ENCODE measurements at places on chromosomes 2 and 18.

DNA sequence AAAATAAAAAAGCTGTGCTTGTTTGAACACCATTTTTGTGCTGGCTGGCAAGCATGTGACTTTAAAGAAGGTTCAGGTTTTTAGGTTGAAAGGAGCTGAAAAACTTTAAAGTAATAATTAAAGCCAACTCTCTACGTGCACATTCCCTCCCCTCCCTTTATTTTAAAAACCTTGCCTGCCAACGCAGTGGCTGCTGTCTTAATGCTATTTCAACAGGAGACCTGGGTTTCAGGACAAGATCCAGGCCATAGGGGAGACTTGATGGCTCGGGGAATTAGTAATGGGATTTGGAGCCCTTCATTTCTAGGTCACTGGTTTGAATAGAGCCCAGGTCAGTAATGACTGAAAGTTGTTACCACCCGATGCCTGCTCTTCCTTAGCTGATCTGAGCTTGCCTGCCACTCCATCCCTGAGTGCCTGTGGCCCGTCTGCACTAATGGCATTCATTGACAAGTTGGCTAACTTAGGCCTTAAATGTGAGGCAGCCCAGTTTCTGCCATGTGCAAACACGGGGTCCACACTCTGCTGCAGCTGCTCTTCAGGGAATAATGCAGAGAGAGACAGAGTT is 1233.2 kb upstream of the ZEB2 start:
- no peaks in the 10 kb centered on the region for H3K27me3 ChIP-seq
- no peak overlapping the region for H3K4me3 ChIP-seq
- DNase-seq, result no peak

DNA sequence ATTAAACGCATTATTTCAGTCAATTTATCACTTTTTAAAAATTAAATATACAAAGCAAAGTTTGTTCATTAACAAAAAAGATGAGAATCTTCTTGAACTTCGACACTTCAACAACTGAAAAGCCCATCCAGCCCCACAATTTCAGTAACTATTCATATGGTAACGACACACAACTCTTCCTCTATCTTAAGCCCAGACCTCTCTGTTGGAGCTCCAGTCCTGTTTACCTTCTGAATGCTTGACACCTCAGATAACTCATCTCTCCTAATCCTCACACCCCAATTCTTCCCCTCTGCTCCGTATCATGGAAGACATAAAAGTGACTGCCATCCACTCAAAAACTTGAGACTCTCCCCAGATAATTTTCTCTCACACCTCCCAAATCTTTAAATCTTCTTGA is 12.6 kb downstream of the USP37 start:
- no peak overlapping the region for H3K27ac ChIP-seq
- H3K4me3 ChIP-seq, result no peak overlapping the region
- no peaks in the 10 kb centered on the region for H3K27me3 ChIP-seq
- no peak for DNase-seq

GRCh38 chr2:119741001-119741400 is 18.7 kb upstream of the PTPN4 start:
- no peaks in the 10 kb centered on the region for H3K36me3 ChIP-seq
- no peak overlapping the region for H3K4me3 ChIP-seq
- H3K27me3 ChIP-seq, result peaks cover 33% of the 10 kb centered on the region
- H3K27ac ChIP-seq, result no peak overlapping the region
- DNase-seq, result no peak

- H3K36me3 ChIP-seq, result peaks cover 59% of the 10 kb centered on the region
- no peak overlapping the region for H3K4me3 ChIP-seq
- no peaks in the 10 kb centered on the region for H3K4me1 ChIP-seq
- H3K27ac ChIP-seq, result no peak overlapping the region
Measured at GRCh38 chr2:196130039-196130825, 41.1 kb downstream of the STK17B start.

DNA sequence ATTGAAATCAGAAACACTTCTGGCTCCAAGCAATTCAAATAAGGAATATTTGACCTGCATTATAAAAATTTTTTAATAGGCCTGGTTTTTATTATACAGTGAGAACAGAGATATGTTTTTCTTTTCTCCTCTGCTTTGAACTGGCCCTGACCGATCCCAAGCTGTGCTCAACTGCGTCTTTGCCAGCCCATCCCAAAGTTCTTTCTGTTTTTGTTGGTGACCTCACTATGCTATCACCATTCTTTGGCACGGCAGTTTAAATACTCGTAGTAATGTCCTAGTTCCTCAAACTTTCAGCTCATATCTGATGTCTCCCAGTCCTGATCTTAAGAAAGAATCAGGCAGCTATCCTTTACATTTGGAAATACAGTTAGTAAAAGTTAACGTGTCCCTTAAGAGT is 42.3 kb upstream of the NETO1 start:
- H3K4me3 ChIP-seq, result no peak overlapping the region

DNA sequence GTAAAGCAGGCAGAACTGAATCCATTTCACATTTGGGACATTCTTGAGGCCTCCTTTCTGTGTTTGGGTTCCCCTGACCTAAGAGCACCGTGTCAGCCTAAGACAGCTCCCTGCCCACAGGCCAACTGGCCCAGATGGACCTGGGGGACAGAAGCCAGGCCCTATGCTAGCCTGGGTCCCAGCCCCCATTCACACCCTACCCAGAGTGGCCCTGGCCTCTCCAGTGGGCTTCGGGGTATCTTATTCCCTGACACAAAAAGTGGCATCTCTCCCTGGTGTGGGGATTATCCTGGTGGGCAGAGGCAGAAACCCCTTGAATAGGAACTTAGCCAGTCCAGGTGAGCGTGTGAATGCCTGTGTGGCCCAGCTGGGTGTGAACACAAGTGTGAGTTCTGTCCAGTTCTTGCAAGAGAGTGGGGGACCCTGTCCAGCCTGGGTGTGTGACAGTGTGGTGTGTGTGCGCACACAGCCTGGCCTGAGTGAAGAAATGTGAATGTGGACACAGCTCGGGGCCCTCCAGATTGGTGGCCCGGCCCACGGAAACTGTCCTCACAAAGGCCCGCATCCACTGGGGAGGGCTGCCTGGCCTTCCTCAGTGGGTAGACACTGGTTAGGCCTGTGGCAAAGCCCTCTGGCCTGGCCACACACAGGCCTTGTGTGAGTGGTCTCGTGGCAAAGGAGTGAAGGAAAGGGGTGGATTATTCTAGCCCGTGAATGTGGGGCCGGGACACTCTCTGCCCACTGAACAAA is 63.0 kb upstream of the HAAO start:
- H3K27ac ChIP-seq, result peak overlapping the region; percentile 66
- H3K4me3 ChIP-seq, result no peak overlapping the region
- H3K36me3 ChIP-seq, result no peaks in the 10 kb centered on the region
- H3K27me3 ChIP-seq, result no peaks in the 10 kb centered on the region

- peaks cover 11% of the 10 kb centered on the region for H3K4me1 ChIP-seq
- H3K36me3 ChIP-seq, result no peaks in the 10 kb centered on the region
- no peak overlapping the region for H3K27ac ChIP-seq
- no peak for DNase-seq
- H3K4me3 ChIP-seq, result no peak overlapping the region
Measured at GRCh38 chr2:210503725-210504191, 27.2 kb upstream of the LANCL1 start.

- no peaks in the 10 kb centered on the region for H3K27me3 ChIP-seq
- no peak overlapping the region for H3K4me3 ChIP-seq
- H3K4me1 ChIP-seq, result peaks cover 5% of the 10 kb centered on the region
Measured at GRCh38 chr2:185473838-185474237, 264.8 kb upstream of the FSIP2 start.

- no peak overlapping the region for H3K4me3 ChIP-seq
- no peak overlapping the region for H3K27ac ChIP-seq
- DNase-seq, result no peak
- H3K27me3 ChIP-seq, result no peaks in the 10 kb centered on the region
- H3K4me1 ChIP-seq, result peaks cover 47% of the 10 kb centered on the region
Measured at GRCh38 chr18:29156531-29156930, 979.6 kb upstream of the CDH2 start.

- no peak for DNase-seq
- H3K36me3 ChIP-seq, result peaks cover 7% of the 10 kb centered on the region
- no peaks in the 10 kb centered on the region for H3K27me3 ChIP-seq
- no peak overlapping the region for H3K4me3 ChIP-seq
- H3K4me1 ChIP-seq, result peaks cover 16% of the 10 kb centered on the region
- peak overlapping the region; percentile 70 for H3K27ac ChIP-seq
Measured at GRCh38 chr2:20604951-20605381, 45.9 kb downstream of the HS1BP3 start.

GRCh38 chr2:191048073-191048472 is 34.1 kb upstream of the STAT1 start:
- H3K27me3 ChIP-seq, result peaks cover 4% of the 10 kb centered on the region
- no peaks in the 10 kb centered on the region for H3K36me3 ChIP-seq
- H3K4me3 ChIP-seq, result no peak overlapping the region
- H3K27ac ChIP-seq, result no peak overlapping the region
- peaks cover 13% of the 10 kb centered on the region for H3K4me1 ChIP-seq
- no peak for DNase-seq

DNA sequence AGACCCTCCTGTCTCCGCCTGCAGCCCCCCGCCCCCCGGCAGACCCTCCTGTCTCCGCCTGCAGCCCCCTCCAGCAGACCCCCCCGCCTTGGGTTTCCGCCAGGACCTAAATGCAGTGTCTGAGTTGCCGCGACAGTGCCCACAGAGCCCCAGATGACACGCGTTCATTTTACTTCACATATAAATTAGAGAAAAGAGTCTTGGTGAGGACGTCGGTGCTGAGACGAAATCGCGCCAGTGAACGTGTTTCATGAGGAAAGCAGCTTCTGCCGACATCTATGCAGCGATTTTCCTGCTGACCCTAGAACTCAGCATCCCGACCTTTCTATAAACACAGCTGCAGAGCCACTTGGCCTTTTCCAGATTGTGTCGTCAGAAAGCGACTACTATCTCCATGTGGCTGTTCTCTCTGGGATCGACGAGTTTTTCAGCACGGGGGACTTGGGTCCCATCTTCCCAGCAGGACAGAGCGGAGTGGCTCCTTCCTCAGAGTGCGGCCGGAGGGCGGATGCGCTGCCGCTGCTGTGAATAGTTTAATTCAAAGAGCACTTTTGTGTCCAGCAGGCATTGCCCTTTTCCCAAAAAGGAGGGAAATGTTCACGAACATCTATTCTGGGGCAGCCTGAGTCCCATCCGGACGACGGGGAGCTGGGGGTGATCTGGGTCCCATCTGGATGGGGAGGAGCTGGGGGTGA is 136.7 kb downstream of the NFATC1 start:
- H3K4me1 ChIP-seq, result no peaks in the 10 kb centered on the region
- H3K27ac ChIP-seq, result no peak overlapping the region
- peaks cover 56% of the 10 kb centered on the region for H3K27me3 ChIP-seq

DNA sequence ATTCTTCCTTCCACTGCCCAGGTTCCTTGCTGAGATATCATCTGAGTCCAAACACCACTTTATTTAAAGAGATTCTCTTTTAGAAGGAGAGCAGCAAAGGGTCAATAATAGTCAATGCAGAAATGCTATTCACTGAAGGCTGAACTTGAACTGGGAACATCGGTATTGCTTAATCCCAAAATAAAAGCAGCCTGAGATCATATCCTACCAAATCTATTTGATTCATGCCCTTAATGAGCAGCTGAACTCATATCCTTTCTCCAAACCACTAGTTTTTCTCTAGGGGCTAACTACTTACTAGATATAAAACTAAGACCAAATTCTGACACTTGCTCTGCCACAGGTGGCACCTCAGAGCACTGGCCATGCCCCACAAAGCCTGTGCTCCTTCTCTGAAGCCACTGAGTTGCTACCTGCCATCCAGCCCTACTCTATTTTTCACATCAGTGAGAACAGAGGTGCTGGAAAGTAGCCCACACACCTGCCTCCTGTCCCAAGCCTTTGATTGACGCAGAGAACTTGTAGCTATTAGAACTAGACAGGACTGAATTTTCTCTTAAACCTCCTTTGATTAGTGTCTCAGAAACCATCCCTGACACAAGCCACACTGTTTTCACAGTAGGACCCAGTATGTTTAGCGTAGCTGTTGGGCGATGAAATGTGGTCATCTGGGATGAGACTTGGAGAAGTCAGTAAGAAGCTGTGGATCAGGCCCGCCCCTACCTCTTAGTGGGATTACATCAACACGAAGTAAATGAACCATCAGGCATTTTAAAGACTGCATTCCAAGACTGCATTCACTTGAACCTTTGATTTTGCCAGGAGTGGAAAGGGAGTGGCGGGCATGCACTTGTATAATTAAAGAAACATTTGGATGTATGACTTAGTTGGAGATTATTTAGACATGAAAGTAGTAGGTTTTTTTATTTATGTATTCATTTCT is 124.3 kb downstream of the RBMS1 start:
- no peak overlapping the region for H3K4me3 ChIP-seq
- peaks cover 8% of the 10 kb centered on the region for H3K36me3 ChIP-seq
- no peak for DNase-seq
- peak overlapping the region; percentile 57 for H3K27ac ChIP-seq

- no peaks in the 10 kb centered on the region for H3K4me1 ChIP-seq
- no peaks in the 10 kb centered on the region for H3K36me3 ChIP-seq
- no peak overlapping the region for H3K4me3 ChIP-seq
Measured at GRCh38 chr2:179019260-179019659, 30.7 kb downstream of the CCDC141 start.

DNA sequence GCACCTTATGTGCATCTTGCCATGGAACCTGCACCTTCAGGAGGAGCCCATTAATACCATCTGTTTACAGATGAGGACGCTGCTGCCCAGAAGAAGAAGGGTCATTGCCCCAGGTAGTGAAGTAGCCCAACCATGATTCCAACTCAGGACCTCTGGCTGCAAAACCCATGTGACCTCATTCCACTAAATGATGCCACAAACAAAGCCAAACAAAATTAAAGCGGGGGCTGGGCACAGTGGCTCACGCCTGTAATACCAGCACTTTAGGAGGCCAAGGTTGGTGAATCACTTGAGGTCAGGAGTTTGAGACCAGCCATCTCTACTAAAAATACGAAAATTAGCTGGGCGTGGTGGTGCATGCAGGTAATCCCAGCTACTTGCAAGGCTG is 202.1 kb downstream of the EIPR1 start:
- no peak for DNase-seq
- H3K27ac ChIP-seq, result no peak overlapping the region
- no peak overlapping the region for H3K4me3 ChIP-seq
- H3K36me3 ChIP-seq, result peaks cover 10% of the 10 kb centered on the region
- no peaks in the 10 kb centered on the region for H3K27me3 ChIP-seq

DNA sequence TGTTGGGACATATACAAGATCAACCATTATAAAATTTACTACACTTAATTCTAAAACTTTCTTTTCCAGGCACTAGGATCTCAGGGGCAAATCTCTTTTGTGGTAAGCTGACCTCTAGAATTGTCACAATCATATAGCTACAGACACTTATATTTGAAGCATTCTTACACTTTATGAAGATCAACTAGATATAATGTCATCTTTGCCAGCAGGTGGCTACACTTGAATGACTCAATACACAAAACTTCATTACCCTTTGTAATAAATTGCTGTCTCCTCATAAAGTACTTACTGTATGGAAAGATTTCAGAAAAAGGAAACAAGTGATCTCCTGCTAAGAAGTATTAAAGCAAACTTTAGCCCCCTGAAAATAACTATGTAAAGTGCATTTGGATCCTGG is 77.8 kb downstream of the RDH14 start:
- no peak overlapping the region for H3K4me3 ChIP-seq
- no peak overlapping the region for H3K27ac ChIP-seq
- no peaks in the 10 kb centered on the region for H3K27me3 ChIP-seq
- no peak for DNase-seq
- no peaks in the 10 kb centered on the region for H3K36me3 ChIP-seq
- H3K4me1 ChIP-seq, result peaks cover 11% of the 10 kb centered on the region

Data from mesothelial cell of epicardium (in vitro differentiated cells).